Epithelial cell of esophagus (primary cell): ENCODE measurements at places on chromosomes 3 and 15.
A peak's percentile ranks its signal among the peaks of the same experiment; 100 is the strongest.

DNA sequence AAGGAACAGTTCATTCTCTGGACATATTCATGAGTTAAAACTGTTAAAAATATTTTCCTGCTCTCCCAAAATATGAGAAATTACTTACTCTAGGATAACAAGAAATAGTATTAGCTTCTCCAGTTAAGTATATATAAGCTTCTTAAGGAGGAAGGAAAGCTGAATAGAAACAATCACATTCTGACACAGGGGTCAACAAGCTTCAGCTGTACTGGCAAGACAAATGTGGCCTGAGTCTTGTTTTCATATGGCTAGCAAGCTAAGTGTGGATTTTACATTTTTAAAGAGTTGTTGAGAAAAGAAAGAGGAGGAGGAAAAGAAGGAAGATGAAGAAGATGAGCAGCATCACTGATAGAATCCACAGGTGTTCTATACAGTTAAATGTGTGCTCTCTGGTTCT is 313.8 kb downstream of the ZPLD1 start:
- DNase-seq = no peak

DNA sequence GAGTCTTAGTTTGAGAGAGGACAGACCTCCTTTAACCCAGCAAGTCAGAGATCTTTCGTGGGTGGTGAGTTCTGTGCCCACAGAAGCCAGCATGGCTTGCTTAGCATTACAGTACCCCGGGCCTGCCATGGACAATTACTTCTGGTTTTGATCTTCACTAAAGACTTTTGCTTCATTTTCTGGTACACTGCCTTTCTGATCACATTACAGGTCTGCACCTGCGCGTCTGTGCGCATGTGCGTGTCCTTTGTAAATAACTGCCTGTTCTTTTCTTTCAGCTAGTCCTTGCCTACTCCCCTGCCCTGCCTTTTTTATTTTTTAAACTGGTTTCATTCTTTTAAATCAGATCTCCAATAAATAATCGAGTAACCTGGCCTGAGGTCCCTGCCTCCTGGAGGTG is 57.1 kb upstream of the CMTM8 start:
- no peak for DNase-seq

DNA sequence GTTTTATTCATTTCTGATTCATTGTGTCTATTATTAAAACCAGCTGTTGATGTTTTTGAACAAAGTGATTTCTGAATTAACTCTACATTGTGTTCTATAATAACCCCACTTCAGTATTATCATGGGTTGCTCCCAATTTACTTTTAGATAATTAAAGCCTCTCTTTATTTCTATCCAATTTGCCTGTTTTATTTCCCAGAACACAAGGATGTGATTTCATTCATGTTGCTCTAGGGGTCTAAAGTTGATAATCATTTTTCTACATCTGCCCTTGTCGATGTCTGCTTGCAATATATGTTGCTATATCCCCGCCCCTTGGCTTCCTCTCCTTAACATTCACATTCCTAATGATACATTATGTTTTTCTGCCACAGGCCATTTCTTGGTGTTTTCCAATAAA is 747.3 kb downstream of the CADM2 start:
- DNase-seq = no peak

DNA sequence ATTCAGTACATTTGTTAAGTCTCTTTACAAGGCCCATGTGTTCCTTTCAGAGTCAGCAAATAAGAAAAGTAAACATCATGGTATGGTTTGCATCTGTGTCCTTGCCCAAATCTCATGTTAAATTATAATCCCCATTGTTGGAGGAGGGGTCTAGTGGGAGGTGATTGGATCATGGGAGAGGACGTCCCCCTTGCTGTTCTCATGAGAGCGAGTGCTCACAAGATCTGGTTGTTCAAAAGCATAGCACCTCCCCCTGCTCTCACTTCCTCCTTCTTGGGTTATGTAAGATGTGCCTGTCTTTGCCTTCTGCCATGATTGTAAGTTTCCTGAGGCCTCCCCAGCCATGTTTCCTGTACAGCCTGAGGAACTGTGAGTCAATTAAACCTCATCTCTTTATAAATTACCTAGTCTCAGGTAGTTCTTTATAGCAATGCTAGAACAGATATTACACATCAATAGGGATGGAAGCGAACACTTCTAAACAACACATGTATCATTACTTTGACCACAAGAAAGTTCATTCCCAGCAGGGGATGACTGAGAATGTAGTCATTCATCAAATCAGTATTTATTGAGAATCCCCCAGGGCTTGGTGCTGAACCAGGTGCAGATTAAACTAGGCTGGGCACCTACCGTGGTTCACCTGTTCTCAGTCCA is 4.1 kb downstream of the EFCAB12 start:
- peak; percentile 57 for DNase-seq

- DNase-seq = no peak
These were observed 2.9 kb downstream of the CASR start for GRCh38 chr3:122186372-122186771.

DNA sequence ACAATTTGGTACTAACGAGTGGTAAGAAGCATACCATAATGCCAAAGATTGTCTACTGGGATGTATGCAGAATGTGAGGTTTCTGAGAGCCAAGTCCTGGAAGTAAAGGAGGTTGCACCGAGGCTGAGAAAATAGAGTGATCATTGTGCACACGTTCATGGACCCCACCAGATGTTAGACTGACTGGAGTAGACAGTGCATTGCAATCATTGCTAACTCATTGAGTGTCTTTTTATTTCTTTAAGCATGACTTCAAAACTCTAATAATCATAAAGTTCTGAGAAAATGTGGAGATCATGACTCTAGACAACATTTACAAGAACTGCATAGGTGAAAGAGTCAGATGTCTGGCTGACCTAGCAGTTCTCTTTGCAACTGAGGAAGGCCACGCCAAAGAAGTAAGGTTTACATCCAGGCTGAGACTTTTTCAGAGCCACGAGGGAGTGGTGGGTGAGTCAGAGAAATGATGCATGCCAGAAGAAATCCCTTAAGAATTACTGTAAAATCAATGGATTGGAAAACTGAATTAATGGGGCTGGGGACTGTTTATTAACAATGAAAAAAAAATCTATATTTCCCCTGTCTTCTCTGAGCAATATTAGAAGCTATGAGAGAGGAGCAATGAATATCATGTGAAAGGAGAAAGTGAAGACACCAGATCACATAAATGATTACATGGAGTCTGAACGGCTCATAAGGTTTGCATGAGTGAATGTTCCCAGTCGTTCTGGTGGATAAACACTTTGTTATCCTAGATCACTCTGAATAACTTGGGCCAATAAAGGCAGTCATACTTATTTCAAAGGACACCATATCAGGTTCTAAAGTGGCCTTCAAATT is 76.0 kb upstream of the SLC25A26 start:
- peak; percentile 56 for DNase-seq

DNA sequence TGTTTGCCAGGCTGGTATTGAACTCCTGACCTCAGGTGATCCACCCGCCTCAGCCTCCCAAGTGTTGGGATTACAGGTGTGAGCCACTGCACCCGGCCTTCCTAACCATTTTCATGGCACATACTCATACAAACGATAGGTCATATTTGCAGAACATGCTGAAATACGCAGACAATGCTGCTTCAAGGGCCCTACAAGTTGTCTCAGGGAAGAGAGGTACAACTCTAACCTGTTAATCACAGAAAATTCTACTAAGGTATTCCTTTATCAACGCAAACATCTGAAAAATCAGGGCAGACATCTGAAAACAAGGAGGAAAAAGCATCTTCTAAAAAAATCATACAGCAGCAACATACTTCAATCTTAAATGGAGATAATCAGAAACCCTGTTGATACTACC is 39.9 kb downstream of the RAF1 start:
- no peak for DNase-seq

GRCh38 chr3:168077091-168077490 is 18.6 kb downstream of the GOLIM4 start:
- peak; percentile 45 for DNase-seq

DNA sequence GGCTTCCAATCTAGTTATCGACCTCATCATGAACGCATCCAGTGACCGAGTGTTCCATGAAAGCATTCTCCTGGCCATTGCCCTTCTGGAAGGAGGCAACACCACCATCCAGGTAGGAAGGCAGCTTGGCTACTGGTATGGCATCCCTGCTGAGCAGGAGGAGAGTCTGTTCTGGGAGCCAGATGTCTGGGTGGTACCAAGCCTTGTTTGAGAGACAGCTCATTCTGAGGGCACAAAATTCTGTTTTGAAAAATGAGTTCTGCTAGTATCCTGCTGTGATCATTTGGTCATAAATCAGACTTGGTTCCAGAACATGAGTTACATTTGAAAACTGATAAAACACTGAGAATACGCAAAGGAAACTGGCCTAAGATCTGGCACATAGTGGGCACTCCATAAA is 242.1 kb downstream of the ITPR1 start:
- no peak for DNase-seq
